ENCODE measurements at places on chromosomes 11 and 22.

GRCh38 chr22:47967831-47968230, 1205.4 kb downstream of the TBC1D22A start:
- DNase-seq = no peak

- DNase-seq = no peak
Measured at GRCh38 chr11:39772525-39773137, 1686.8 kb downstream of the LRRC4C start.

GRCh38 chr11:100329352-100329751, 357.7 kb upstream of the ARHGAP42 start:
- DNase-seq = no peak

DNA sequence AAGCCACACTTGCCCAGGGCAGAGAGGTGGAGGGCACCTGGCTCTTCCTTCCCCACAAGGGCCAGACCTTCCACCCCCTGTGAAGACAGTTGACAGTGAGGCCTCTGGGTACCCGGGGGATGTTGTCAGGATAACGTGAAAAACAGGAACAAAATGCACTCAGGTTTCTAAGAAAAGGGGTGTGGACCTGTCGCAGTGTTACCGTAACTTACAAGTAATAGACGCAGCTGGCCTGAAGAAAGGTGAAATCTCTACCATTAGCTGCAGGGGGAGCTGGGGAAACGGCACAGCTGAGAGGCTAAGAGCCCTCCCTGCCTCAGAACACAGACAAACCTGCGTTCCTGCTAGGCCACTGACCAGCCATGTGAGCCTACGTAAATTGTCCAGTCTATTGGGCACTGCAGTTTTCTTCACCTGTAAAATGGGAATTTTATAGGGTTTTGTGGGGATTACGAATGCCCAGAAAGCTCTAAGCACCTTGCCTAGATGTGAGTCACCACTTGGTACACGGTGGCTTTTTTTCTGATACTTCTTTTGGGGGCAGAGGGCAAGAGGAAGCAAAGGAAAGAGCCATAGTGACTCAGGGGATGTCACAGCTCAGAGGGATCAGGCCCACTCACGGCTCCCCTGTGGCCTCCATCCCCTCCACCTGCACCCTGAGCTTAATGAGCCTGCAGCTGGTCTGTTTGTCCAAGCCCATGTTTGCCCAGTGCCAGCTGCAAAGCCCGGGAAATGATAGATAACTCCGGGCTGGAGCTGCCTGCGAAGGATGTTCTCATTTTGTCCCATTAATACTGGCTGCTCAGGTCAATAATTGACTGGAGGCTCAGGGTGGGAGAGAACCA, 18.4 kb upstream of the CABP7 start:
- DNase-seq = no peak

DNA sequence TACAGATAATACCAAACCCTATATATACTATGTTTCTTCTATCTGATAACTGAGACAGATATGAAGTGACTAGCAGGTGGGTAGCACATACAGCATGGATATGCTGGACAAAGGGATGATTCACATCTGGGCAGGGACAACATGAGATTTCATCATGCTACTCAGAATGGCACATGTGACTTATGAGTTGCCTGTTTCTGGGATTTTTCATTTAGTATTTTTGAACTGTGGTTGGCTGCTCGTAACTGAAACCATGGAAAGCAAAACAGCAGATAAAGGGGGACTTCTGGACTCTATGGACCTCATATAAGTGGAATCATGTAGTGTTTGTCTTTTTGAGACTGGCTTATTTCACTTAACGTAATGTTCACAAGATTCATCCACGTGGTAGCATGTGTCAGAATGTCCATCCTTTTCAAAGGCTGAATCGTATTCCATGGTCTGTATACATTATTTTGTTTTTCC, 883.0 kb downstream of the TBC1D22A start:
- DNase-seq = no peak

DNA sequence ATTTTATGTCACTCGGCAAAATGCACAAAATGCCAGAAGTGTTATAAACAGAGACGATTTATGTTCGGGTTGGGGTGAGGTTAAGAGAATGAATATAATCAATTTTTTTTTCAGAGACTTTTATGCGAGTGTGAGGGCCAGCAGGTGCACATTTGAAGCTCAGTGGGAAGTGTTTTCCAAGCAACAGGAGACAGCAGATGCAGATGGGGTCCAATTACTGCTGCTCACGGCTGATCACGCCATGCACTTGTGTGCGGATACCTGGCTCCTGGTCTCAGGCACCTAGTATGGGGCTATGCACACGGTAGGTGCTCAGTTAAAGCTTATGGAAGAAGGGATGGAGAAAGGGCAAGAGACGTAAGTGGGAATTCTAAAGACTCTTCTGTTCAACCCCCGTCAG, 249.1 kb downstream of the MIAT start:
- DNase-seq = no peak

DNA sequence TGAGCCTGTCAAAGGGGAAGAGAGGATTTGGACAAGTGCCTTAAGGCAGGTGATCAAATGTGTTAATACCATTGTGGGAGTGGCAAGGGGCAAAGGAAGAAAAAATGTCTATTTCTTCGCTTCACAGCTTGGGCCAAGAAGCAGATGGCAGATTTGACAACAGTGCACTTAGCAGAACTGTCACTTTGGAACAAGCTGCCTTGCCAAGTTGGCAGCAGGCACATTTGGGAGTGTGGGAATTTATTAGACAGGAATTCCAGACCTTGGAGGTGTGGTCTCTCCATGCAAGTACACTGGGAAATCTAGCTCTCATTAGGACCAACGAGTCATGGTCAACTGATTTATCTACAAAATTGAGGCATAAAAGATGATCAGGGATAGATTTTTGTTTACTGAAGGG, 265.1 kb downstream of the NELL1 start:
- no peak for DNase-seq

DNA sequence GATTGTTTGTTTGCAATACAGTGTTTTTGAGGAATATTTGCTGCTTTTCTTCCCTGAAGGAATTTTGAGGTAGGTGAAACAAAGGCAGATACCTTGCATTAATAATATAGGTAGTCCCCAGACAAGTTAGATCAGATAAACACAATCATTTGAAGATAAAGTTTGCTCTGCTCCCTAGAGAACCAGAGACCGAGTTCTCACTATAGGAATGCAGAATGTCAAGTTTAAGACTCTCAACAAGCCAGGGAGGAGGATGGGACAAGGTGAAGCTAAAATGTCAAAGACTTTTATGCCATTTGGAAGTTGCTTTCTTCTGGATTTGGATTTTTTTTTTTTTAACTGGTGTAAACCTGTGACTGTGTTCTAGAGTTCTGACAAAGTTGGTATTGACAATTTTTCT, 364.7 kb downstream of the TTC28 start:
- no peak for DNase-seq

GRCh38 chr11:68550485-68550817, 89.9 kb downstream of the PPP6R3 start:
- DNase-seq = no peak

- DNase-seq = no peak
Measured at GRCh38 chr11:134365011-134365925, 33.5 kb downstream of the GLB1L2 start.

DNA sequence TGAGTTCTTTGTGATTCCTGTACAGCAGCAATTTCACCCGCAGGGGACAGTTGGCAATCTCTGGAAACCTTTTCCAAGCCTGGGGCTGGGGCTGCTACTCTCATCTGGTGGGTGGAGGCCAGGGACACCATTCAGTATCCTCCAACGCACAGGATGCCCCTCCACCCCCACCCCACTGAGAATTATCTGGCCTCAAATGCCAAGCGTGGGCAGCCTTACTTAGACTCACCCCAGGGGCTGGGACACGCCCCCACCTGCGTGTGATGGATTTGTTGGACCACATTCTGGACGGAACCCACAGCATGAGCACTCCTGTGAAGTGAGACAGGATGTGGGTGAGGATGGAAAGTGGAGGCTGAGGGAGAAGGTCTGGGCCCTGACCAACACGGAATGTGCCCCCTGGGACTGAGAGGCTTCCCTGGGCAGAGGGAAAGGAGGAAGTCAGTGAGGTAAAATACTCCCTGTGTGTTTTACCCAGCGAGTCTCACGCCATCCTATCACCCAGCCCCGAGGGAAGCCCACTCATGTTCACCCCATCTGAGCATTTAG, 13.7 kb downstream of the RASD2 start:
- DNase-seq = no peak

GRCh38 chr11:103031834-103032233, 60.1 kb downstream of the DCUN1D5 start:
- DNase-seq = no peak

DNA sequence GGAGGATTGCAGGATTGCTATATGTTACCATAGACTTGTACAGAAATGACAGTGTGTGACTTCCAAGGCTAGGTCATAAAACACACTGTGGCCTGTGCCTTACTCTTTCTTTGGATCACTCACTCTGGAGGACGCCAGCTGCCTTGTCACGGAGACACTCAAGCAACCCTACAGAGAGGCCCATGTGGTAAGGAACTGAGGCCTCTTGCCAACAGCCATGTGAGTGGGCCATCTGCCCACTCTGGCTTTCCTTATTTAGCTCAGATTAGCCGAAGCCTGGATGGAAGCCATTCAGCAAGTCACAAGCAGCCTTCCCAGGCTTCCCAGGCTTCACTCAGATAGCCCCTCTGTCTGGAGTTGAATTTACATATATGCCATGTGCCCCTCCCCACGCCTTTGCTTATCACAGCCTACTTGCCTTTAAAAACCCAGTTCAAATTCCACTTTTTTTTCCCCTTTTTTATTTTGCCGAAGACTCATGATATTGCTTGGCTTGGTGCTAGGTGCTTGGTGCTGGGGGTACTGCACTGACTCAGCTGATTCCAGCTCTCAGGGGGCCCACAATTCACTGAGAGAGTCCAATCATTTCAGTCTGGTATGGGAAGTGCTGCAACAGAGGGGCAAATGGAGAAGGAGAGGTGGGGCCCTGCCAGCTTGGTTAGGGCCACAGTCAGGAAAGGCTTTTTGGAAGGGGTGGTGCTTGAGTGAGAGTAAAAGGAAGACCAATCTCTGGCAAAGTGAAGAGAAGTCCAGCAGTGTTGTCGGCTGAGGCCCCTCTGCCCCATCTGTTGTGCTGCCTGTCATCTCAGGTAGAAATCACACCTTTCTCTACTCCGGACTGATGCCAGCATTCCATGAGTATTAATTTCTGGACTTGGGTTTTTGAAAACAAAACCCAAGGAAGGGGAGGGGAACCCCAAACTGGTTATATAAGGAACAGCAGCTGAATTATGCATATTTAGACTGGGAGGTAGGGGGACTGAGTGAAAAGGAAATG, 14.5 kb upstream of the P4HA3 start:
- no peak for DNase-seq

DNA sequence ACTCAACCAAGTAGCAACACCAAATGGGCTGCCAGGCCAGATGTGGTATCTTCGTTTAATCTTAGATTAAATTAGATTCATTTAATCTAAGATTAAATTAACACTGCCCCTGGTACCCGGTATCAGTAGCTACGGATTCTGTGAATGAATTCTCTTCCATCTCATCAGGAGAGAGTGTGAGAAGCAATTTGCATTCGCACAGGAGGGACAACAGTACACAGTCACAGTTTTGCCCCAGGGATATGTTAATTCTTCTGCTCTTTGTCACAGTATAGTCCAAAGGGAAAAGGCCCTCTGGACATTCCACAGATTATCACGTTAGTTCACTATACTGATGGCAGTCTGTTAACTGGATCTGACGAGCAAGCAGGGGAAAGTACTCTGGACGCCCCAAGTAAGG, 22.9 kb downstream of the ASCL2 start:
- DNase-seq = no peak

DNA sequence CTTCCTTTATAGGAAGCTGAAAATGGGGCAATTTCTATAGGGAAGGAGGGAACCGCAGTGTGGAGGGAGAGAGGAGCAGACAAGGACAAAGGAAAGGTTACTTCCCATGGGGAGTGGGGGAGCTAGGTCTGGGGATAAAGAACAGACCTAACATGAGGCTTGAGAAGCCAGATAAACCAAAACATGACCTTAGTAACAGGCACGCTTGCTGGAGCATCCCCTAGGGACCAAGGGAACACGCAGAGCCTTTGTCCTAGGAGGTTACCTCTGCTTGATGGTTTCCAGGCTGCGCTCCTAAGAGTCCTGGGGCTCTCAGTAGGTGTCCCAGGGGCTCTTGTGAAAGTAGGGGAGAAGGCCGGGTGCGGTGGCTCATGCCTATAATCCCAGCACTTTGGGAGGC, 271.4 kb upstream of the NCAM1 start:
- DNase-seq = no peak

DNA sequence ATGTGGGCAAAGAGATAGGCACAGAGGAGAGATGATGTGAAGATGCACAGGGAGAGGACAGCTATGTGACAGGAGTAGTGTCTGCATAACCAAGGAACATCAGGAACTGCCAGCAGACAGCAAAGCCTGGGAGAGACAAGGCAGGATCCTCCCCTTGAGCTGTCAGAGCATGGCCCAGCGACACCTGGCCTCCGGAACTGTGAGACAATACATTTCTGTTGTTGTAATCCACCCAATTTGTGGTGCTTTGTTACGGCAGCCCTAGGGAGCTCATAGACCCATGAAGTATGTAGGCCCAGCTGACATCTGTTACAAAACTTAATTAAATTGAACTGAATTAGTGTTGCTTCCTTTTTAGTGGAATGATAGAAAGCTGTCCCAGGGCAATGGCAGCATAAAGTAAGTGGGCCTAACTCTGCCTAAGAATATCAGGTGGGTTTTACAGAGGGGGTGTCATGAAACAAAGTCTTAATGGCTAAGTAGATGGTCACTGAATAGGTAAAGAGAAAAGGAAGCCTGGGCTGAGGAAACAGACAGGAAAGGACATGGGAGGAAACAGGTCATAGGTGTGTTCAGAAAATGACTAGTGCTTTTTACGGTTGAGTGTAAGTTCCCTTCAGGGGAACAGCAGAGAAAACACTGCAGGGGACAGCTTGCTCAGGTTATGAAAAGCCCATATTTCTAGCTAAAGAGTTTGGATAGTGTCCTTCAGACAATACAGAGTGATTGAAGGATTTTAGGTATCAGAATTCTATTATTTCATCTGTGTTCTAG, 24.8 kb downstream of the RASSF10 start:
- no peak for DNase-seq
